ENCODE measurements at places on chromosomes 13 and 19.

DNA sequence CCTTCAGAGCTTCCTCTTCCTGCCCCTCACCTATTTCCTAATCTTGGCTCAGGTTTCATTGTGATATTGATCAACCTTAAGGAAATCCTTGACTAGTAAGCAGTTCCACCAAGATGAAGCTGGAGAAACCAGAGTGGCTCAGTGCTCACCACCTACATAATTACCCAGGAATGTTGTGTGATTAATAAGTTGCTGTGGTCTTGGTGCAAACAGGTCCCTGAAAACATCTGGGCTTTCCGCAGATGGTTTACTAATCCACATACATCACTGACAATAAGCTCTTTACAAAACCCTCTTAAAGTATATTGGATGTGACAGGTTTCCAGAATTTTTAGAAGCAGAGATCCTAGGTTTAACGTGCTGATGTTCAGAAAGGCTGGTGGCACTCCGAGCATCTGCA lies 8.6 kb upstream of the SERP2 start:
- peak; percentile 54 for DNase-seq

- no peak for DNase-seq
Measured at GRCh38 chr19:30106417-30107095, 164.5 kb downstream of the URI1 start.

GRCh38 chr19:17219286-17219685 lies 4.1 kb downstream of the USE1 start:
- no peak for DNase-seq

DNA sequence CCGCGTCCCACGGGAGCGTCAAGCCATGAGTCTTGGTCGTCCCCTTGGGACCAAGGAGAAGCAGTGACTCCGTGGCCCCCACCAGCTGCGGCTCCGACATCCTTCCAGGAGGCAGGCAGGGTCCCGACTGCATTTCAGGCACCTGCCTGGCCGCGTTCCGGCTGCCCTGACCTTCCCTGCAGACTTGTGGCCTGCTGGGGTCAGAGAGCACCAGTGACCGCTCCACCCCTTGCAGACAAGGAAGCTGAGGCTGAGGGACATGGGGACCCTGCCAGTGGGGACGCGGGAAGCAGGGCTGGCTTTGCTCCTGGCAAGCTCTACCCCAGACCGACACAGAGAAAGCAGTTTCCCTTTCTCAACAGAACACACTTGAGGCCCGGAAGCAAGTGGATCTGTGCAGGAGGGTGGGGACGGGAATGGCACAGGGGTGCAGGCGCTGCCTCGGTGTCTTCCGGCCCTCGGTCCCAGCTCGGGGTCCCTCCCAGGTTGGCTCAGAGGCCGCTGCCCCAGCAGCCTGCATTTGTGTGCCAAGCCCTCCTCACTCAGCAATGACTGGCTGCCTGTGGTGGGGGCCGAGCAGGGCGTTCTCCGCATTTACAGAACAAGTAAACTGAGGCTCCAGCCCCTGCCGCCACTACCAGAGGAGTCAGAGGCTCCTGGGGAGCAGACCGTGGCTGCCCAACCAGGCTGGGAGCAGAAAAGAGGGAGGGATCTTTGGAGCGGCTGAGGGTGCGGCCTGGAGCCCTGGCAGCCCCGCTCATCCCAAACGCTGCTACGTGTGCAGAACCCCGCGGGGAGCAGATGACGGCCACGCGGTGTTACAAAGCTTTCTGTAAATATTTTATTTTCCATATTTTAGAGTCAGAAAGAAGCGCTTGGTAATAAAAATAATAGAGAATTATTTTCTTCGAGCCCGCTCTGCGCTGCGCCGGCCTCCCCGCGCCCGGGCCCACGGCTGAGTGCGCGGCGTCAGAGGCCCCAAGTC lies 43.9 kb downstream of the GAS6 start:
- DNase-seq, result no peak

- no peak for DNase-seq
Measured at GRCh38 chr13:33185853-33186252, 99.7 kb downstream of the STARD13 start.

DNA sequence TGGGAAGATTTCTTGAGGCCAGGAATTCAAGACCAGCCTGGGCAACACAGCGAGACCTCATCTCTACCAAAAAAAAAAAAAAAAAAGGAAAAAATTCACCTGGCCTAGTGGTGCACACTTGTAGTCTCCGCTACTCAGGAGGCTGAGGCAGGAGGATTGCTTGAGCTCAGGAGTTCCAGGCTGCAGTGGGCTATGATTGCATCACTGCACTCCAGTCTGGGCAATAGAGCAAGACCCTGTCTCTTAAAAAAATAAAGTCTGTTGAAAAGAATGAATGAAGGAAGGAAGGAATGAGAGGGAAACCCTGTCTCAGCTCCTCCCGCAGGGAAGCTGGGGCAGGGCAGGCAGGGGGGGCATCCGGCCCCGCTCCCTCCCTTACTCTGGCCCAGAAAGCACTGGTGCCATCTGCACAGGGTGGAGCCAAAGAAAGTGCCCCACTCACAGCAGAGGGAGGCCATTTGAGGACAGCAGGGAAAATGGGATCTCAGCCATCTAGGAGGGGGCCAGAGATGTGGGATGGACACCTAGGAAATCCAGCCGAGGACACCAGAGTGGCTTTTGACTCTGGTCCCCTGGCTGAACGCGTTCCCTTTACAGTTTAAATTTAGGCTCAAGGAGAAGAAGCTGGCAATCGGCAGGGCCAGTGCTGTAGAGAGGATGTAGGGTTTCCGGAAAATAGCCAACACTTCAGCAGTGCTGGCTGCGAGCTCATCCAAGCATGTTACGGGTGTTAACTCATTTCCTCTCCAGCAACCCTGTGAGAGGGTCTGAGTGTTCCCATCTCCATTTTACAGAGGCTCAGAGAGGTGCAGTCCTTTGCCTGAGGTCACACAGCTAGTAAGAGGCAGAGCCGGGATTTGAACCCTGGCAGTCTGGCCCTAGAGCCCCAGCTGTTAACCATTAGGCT lies 3.6 kb upstream of the HPN start:
- no peak for DNase-seq

- no peak for DNase-seq
Measured at GRCh38 chr19:41297628-41298347, 12.2 kb upstream of the CCDC97 start.

DNA sequence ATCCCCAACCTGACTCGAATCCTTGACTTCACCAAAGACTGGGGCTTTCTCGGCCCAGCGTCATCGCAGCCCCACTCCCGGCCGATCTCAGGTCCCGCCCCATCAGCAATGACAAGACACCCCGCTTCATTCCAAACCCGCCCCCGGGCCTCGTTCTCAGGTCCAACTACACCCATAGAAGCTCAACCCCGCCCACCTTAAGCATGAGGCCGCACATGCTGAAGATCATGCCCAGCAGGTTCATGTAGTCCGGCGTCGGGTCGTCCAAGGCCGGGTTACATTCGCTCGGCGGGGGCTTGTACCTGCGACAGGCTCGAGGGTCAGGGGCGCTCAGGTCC lies 2.3 kb downstream of the WDR83 start:
- DNase-seq, result no peak

- no peak for DNase-seq
Measured at GRCh38 chr13:26229080-26229615, 7.0 kb upstream of the RNF6 start.

GRCh38 chr19:35533822-35534392 lies 651 bp downstream of the GAPDHS start:
- DNase-seq, result no peak

GRCh38 chr13:42388326-42388725 lies 116.4 kb downstream of the AKAP11 start:
- no peak for DNase-seq

DNA sequence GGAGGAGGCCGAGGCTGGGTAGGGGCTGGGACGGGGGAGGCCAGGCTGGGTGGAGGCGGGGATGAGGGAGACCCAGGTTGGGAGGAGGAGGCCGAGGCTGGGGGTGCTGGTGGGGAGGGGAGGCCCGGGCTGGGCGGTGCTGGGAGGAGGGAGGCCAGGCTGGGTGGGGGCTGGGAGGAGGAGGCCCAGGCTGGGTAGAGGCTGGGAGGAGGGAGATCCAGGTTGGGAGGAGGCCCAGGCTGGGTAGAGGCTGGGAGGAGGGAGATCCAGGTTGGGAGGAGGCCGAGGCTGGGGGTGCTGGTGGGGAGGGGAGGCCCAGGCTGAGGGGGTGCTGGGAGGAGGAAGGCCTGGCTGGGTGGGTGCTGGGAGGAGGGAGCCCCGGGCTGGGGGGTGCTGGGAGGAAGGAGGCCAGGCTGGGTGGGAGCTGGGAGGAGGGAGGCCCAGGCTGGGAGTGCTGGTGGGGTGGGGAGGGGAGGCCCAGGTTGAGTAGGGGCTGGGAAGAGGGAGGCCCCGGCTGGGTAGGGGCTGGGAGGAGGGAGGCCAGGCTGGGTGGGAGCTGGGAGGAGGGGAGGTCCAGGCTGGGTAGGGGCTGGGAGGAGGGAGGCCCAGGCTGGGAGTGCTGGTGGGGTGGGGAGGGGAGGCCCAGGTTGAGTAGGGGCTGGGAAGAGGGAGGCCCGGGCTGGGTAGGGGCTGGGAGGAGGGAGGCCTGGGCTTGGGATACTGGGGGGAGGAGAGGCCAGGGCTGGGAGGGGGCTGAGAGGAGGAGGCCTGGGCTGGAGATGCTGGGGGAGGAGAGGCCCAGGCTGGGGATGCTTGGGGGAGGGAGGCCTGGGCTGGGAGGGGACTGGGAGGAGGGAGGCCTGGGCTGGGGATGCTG lies 10.7 kb downstream of the TPGS1 start:
- peak; percentile 96 for DNase-seq

GRCh38 chr13:50016444-50016843 lies 1.2 kb downstream of the KCNRG start:
- DNase-seq, result no peak

GRCh38 chr13:65724226-65724625 lies 1505.9 kb downstream of the PCDH9 start:
- DNase-seq, result peak; percentile 78

DNA sequence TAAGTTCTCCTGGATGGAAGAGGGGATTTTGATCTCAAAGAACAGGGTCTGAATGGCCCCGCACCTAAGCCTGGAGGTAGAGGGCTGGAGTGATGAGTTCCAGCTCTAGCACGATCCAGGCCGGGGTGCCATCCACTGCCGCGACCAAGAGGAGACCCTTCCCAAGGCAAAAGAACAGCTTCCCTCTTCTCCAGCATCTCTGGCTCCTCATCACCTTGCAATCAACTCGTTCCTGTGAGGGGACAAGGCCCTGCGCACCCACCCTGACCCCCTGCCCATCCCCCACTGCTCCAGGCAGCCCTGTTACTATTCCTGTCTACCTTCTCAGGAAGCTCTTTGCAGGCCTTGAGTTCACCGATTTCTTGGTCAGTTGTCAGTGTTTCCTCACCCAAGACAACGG lies 17.8 kb downstream of the COL4A1 start:
- DNase-seq, result no peak

- peak; percentile 24 for DNase-seq
Measured at GRCh38 chr19:12639901-12640613, 26.5 kb downstream of the MAN2B1 start.

GRCh38 chr13:34578471-34578870 lies 363.6 kb upstream of the NBEA start:
- no peak for DNase-seq

DNA sequence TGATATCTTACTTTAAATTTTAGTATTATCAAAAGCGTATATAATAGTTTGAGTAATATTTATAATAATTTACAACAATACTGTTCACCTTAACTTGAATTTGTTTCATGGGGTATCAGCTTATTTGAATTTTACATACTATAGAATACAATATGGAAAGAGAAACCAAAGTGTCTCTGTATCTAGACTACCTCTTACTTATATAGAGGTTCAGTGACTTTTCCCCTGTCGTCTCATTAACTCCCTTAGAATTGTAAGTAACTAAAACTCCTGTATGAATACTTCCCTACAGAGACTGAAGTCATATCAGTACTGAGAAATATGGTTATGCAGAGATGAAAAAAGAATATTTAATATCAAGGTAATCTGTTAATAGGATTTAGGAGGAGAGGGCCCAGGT lies 26.8 kb downstream of the COG6 start:
- DNase-seq, result no peak

GRCh38 chr13:111936267-111936925 lies 130.6 kb upstream of the SOX1 start:
- DNase-seq, result no peak

DNA sequence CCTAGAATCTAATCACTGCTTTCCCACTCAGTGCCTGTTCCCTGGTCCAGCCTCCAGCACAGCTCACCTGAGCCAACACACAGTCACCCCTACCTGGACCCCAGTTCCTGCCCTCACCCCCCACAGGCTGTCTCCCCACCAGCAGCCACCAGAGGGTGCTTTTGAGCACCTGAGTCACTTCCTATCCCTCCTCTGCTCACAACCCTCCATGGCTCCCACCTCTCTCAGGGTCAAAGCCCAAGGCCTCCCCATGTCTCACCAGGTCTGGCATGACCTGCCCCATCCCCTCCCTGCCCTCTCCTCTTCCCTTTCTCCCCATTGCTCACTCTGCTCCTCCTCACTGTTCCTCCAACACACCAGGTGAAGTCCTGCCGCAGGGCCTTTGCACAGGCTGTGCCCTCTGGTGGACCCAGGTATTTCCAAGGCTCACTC lies 7.1 kb upstream of the DPP9 start:
- no peak for DNase-seq

DNA sequence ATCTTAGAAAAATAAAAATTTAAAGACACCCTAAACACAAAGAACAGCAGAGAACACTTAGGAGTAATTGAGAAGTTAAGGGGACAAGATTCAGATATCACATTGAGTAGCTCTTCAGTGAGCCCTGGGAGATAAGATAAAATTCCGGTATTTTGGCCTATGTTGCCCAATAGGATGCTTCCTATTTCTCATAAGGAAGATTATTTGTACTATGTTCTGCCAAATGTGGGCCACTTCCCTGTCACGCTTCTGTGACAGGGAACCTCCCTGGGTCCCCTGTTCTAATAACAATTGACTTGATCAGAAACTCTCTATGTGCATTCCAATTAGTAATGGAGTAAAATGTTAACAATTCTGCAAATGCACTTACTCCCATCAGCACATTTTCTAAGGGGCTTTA lies 310.7 kb downstream of the MYO16 start:
- DNase-seq, result no peak

GRCh38 chr13:29810145-29810742 lies 40.2 kb downstream of the UBL3 start:
- DNase-seq, result no peak

DNA sequence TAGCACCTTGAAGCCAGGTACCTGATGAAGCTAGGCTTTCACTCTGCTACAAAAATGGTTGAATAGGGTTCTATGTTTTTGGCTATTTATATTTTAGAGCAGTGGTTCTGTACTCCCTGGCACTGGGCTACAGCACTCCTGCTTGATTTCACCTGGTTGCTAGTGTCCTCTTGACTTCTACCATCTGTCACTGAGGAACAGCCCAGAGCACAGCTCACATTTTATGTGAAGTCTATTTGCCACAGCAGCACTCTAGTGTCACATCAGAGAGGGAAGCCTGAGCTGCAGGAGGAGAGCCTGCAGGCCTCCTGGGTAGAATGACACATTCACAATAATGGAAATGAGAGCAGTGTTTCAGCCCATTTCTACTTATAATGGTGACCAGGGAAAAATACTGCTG lies 184.2 kb downstream of the ZNF486 start:
- no peak for DNase-seq

Measured in fibroblast of skin of left biceps (primary cell).